ENCODE measurements at places on chromosomes 4 and X. TPM values are rescaled to one million over a fixed set of nuclear protein-coding genes. Genes with fewer than 3 reads are reported as not detected.

The HTATSF1 gene
- 1.0 TPM for polyA plus RNA-seq

The PRRG3 gene
- polyA plus RNA-seq, result not detected

The HTN1 gene
- polyA plus RNA-seq, result not detected

The STPG2 gene
- polyA plus RNA-seq, result not detected

The NKRF gene
- 2.7 TPM for polyA plus RNA-seq

The SMIM14 gene
- polyA plus RNA-seq, result 9.6 TPM

The PPP3CA gene
- polyA plus RNA-seq, result 7.0 TPM

The BCOR gene
- polyA plus RNA-seq, result 10.1 TPM

The PRSS12 gene
- 0.22 TPM for polyA plus RNA-seq

The TEC gene
- 0.18 TPM for polyA plus RNA-seq

The DCX gene
- polyA plus RNA-seq, result not detected

The RHOXF1 gene
- not detected for polyA plus RNA-seq

The GPM6B gene
- polyA plus RNA-seq, result 0.30 TPM

The SLC7A11 gene
- polyA plus RNA-seq, result 22.8 TPM

The PDE6B gene
- polyA plus RNA-seq, result 0.77 TPM

The MGARP gene
- 22.6 TPM for polyA plus RNA-seq

All from endothelial cell of umbilical vein (primary cell).